ENCODE measurements at places on chromosomes 1 and 21.

DNA sequence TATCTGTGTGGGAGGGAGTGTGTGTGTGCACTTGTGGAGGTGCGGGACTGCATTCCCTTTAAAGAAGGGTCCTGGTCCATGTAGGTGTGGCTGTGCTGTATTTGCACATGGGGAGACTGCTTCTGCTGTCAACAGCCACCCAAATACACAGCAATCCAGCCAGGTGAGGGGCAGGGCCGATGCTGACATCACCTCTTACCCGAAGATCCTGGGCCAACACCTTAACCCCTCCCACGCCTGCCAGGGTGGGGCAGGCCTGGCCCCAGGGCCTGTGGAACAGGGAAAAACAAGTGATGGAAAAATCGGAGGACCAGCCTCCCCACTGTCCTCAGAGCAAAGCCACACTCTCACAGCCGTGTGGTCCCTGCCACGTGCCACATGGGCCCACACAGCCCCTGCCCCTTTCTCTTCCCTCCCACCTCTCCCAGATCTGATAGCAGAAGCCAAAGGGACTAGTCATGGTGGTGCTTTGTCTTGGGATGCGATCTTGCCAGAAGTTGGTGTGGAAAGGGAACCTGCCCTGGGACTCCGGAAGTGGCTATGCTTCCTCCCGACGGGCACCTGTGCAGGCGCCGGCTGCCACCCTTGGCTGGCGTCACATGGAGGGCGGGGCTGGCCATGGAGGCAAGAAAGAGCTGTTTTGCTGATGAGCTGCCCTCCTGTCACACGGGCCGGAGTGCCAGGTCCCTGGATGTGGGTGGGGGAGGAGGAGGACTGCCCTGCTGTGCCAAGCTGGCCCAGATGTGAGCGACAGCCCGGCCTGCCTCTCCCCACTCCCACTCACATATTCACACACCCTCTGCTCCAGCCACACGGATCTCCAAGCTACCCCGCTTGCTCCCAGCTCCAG lies 7.8 kb upstream of the CASZ1 start:
- DNase-seq, result no peak

GRCh38 chr21:43913928-43914327 lies 48.9 kb downstream of the AGPAT3 start:
- no peak for DNase-seq

- DNase-seq, result no peak
Measured at GRCh38 chr21:46124926-46125845, 27.3 kb downstream of the COL6A2 start.

DNA sequence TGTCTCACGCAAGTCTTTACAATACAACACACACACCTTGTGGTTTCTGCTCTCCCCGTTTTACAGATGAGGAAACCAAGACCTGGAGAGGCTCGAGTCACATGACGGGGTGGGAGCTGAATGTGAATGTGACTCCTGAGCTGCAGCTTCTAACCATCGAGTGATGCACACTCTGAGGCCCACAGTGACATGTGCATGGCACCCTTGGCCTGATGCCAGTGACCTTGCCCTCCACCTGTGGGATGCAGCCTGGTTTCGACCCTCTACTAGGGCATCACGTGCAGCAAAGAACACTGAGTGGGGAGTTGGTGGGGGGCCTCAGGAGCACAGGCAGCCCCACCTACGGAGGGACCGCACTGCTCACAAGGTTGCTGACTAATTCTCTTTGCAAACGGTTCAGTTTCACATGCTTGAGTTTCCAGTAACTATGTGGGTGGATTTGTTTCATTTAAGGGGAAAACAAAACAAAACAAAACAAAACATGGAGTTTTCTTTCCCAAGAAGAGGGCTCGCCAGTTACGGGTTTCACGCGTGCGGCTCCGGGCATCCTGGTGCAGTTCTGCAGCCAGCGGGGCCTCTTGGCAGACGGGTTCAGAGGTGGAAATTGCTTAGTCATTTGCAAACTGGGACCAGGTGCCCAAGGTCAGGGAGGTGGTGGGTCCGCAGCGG lies 22.9 kb downstream of the SPSB1 start:
- peak; percentile 30 for DNase-seq

DNA sequence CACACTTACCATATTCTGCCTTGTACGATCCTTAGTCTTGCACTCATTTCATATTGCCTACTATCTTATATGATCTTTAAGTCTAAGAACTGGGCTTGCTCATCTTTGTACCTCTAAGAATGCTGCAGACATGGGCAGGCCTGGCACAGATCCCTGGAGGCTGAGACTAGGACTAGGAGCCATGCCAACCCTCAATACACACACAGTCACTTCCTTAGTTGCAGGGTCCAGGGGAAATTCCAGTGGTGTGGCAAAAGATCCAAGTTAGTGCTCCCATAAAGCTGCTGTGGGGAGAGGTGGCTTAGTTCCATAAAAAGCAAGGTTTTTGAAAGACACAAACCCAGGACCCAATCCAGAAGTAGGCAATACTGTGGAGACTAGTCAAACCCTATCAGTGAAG lies 59.9 kb downstream of the CYYR1 start:
- DNase-seq, result no peak

- peak; percentile 72 for DNase-seq
Measured at GRCh38 chr1:183956559-183957188, 80.9 kb downstream of the COLGALT2 start.

DNA sequence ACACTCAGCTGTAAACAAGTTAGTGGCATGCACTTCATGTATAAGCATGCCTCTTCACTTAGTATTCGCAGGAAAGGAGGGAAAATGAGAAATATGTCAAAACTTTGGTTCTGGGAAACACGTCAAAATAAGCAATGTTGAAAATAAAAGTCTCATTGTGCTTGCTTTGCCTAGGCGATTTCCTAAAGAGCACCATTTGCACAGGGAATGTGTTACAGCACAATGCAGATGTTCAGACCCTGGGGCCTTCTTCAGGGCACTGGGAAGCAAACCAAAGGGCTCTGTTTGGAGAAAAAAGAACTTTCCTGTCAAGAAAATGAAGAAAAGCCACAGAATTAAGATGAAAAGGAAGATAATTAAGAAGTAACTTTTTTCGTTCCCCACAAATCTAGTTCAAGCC lies 98.6 kb upstream of the PLD5 start:
- DNase-seq, result no peak

GRCh38 chr1:30310966-30311742 lies 412.2 kb downstream of the MATN1 start:
- DNase-seq, result no peak

- no peak for DNase-seq
Measured at GRCh38 chr1:102733491-102734236, 374.7 kb downstream of the COL11A1 start.

GRCh38 chr1:18736958-18737357 lies 106.3 kb downstream of the PAX7 start:
- no peak for DNase-seq

DNA sequence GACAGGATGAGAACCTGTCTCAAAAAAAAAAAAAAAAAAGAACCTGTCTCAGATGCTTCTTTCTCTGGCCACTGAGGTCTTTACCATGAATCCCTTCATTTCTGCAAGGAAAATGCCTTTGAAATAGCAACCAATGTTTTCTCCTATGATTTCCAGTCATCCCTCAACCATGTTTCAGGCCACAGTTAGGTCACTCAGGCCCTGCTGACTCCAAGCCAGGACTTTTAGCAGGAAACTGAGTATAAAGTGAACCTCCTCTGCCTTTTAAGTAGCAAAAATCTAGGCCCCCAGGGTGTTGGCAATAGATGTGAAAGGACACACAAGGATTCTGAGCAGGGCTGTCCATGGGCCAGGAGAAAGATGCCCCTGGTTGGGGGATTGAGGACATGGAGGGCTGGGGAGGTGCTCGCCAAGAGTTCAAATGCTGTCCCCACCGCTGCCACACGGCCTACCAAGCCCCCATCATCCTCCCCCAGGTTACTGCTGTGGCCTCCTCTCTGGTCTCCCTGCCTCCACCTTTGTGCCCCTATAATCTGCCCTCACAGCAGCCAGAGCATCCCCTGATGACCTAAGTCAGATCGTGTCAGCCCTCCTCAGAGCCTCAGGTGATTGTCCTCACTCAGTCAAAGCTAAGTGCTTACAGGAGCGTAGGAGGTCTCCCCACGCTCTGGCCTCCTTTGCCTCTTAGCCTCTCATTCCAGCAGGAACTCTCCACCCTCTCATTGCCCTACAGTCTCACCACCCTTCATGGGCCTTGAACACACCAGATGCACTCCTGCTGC lies 54.6 kb downstream of the MATN1 start:
- DNase-seq, result no peak

GRCh38 chr1:1781526-1781903 lies 3.2 kb upstream of the NADK start:
- DNase-seq, result no peak

GRCh38 chr1:98355656-98356383 lies 305.7 kb upstream of the SNX7 start:
- DNase-seq, result no peak

DNA sequence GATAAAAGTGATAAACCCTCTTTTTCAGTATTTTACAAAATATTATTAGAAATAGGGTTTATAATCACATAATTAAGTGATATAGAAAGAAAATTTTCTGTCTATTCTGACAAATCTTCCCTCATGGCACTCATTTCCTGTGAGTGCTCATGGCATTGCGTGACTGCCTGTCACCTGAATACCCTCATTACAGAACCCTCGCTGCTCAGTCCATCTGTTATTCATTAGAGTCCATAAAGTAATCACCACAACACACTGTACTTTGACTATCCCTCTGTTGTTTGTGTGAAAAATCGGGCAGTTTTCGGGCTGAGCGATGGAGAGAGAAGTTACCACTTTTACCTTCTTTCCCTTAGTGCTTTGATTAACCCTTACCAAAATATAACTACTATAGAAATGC lies 100.4 kb upstream of the BRINP3 start:
- DNase-seq, result no peak

GRCh38 chr1:68328490-68328889 lies 96.2 kb upstream of the WLS start:
- DNase-seq, result no peak

GRCh38 chr1:221869779-221870178 lies 127.9 kb upstream of the DUSP10 start:
- DNase-seq, result no peak

GRCh38 chr1:169371404-169371803 lies 3.4 kb downstream of the BLZF1 start:
- no peak for DNase-seq

GRCh38 chr1:48793863-48794262 lies 17.2 kb upstream of the BEND5 start:
- DNase-seq, result no peak

- DNase-seq, result peak; percentile 29
Measured at GRCh38 chr1:197911857-197912696, 5.1 kb upstream of the LHX9 start.

DNA sequence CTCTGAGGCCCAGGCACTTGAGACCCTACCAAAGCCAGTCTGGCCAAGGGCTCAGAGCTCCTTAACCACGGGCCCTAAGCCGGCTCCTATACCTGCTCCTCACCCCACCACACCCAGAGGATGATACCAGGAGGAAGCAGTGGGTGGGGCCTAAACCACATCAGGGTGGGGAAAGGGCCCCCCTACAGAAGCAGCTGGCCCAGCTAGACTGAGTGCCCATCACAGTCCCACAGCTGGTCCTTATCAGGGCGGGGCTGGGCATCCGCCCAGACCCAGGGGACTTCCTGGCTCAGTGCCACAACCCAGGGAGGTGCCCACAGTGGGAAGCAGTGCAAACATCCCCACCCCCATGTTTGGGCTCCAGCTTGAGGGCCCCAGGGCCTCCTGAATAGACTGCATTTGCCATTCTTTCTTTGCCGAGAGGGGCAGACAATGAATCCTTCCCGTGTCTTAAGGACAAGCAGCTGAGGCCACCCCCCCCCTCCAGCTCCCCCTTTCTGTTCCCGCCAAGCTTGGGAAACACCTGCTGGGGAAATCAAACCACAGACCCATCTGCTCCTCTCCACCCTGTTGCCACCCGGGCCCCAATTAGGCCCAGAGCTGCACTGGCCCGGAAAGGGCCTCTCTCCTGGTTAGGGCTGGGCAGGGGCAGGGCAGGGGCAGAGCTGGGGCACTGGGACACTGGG lies 6.2 kb downstream of the E2F2 start:
- DNase-seq, result no peak

- no peak for DNase-seq
Measured at GRCh38 chr1:231694465-231695077, 68.0 kb downstream of the DISC1 start.
